Mammary epithelial cell (primary cell): ENCODE measurements at places on chromosomes 11 and 22. TPM values are rescaled to one million over a fixed set of nuclear protein-coding genes. Genes with fewer than 3 reads are reported as not detected.

The ATG13 gene
- 39.0 TPM for polyA plus RNA-seq

The SLC5A4 gene
- not detected for polyA plus RNA-seq

The OR2D2 gene
- not detected for polyA plus RNA-seq

DNA sequence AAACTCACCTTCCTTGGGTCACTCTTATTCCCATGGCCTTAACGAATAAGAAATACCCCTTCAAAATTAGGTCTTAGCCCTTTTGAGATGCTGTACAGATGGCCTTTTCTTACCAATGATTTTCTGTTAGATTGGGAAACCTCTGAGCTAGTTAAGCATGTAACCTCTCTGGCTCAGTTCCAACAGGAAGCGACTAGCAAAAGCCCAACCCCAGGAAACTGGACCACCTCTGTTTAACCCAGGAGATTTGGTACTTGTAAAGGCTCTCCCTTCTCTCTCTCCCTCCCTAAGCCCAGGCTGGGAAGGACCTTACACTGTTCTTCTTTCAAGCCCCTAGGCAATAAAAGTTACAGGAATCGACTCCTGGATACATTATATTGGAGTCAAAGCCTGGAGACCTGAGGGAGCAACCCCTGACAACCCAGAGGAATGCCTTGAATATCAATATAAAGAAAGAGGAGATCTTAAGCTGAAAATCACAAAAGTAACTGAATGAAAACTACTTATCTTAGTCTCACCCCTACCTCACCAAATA, 11.7 kb downstream of the APIP start:
- no peak for DNase-seq

DNA sequence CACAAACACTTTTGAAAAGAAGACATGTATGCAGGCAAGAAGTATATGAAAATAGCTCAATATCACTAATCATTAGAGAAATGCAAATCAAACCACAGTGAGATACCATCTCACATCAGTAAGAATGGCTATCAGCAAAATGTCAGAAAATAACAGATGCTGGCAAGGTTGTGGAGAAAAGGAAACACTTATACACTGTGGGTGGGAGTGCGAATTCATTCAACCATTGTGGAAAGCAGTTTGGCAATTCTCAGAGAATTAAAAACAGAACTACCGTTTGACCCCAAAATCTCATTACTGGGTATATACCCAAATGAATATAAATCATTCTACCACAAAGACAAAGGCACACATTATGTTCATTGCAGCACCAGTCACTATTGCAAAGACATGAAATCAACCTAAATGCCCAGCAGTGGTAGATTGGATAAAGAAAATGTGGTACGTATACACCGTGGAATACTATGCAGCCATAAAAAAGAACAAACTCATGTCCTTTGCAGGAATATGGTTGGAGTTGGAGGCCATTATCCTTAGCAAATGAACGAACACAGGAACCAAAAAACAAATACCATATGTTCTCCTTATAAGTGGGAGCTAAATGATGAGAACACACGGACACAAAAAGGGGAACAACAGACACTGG, 18.5 kb downstream of the MMP13 start:
- DNase-seq = no peak

DNA sequence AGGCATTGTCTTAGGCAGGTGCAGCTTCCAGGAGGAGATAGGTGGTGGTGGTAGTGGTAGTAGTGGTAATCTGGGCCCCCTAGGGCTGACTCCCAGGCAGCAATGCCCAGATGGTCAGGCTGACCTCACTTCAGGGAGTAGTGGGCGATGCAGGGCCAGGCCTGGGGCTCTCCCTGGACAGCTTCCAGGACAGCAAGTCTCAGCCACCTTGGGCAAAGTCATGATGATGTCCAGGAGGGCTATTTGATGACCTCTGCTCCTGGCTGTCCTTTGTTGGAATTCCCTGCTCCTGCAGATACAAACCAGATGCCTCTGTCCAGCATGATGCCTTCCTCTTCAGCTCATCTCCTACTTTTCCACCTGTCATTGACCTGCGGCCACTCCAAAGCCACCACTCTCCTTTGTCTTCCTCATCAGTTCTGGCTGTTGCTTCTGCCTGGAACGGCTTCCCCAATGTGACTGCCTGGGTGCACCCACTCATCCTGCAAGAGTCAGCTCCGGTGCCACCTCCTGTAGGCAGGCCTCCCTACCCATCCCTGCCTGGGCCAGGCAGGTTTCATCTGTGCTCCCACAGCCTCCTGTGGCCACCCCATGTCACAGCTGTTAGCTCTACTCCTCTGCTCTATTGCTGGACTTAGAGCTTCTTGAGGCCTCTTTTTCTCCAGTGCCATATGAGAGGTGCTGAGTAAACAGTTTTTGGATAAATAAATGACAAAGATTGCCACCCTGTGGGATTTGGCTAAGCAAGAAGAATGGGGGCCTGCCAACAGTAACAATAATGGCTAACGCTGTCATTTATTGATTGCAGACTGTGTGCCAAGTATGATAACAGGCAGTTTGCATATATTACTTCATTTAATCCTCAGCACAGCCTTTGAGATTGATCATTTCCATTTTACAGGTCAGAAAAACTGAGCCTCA, 172.9 kb upstream of the NECTIN1 start:
- DNase-seq = no peak

DNA sequence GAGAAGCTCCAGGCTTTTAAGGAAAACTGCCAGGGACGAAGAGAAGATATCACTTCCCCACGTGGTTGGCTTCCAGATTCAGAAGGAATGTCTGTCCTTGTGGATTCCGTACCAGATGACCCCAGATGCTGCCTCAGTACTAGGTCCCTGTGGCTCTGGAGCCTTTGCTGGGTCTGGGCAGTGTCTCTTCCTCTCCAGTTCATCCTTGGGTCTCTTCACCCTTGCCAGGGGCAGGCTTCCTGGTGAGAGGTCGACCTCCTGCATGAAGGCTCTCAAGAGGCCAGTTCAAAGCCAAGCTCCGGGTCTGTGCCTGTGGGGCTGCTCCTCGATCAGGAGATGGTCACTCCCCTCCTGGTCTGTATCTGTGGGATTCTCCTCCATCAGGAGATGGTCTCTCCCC, 74.7 kb upstream of the B3GAT1 start:
- DNase-seq = no peak

GRCh38 chr22:36247955-36248354, 5.0 kb upstream of the APOL1 start:
- no peak for DNase-seq

DNA sequence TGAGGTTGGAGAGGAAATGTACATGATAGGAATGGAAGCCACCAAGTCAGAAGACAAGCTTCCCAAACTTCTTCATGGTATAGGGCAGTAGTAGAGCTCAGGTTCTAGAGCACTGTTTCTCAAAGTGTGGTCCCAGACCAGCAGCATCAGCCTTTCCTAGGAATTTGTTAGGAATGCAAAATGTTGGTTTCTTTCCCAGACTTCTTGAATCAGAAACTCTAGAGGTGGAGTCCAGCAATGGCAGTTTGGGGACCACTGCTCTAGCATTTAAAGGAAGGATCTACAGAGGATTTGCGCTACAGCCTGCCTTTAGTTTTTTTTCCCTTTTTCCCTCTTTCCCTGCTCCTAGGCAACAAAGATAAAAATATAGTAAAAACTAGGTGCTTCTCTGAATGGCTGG, 17.0 kb upstream of the MMP12 start:
- DNase-seq = no peak

- DNase-seq = peak; percentile 97
Measured at GRCh38 chr11:86174101-86175046, 70.2 kb upstream of the EED start.

- DNase-seq = peak; percentile 45
Measured at GRCh38 chr11:61334434-61335354, 1.7 kb downstream of the TKFC start.

DNA sequence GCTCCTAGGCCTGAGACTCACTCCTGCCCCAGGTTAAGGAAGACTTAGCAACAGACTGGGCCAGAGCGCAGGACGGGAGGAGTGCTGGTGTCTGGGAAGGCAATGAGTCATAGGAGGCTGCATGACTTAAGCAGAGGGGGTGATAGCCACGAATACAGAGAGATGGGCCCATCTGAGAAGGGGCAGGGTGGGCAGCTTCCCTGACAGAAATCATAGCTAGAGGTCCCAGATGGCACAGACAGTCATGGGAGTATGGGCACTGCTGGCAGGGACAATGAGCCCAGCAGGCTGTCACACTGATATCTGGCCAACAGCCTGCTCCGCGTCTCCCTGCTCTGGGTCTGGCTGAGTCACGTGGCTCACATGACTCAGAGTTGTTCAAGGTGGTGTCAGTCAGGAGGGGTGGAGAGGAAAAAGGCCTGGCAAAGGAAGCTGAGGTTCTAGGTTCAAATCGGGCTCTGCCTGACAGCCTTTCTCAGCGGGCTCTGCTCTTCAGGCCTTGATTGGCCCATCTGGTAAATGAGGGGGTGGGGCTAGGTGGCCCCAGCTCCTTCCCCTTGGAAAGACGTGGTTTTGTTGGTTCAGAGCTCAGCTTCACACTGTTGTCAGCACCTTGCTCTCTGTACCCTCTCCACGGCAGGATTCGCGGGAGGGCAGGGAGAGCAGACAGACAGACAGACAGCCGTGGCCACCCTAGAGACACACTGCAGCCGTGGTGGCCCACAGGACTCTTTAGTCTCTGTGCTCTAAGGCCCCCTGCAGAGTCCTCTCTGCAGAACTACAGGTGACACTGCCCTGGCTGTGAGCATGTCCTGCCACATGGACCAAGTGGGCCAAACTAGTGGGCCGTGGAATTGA, 47.8 kb downstream of the DBX1 start:
- DNase-seq = peak; percentile 95

DNA sequence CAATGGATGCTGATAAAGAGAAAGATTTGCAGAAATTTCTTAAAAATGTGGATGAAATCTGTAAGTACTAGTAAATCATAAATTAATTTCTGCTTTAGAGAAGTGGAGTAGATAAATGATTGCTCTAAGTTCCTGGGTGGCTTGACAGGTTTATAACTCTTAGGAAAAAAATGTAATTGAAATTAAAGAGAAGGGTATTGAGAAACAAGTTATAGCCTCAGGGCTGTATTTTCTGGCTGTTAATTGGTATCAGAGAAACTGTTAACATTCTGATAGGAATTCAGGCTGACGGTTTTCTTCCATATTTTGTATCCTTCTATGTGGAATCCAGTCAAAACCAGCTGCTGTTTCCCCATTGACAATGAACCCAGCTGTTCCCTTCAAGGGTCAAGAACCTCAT, 1.9 kb downstream of the TTC12 start:
- peak; percentile 49 for DNase-seq

DNA sequence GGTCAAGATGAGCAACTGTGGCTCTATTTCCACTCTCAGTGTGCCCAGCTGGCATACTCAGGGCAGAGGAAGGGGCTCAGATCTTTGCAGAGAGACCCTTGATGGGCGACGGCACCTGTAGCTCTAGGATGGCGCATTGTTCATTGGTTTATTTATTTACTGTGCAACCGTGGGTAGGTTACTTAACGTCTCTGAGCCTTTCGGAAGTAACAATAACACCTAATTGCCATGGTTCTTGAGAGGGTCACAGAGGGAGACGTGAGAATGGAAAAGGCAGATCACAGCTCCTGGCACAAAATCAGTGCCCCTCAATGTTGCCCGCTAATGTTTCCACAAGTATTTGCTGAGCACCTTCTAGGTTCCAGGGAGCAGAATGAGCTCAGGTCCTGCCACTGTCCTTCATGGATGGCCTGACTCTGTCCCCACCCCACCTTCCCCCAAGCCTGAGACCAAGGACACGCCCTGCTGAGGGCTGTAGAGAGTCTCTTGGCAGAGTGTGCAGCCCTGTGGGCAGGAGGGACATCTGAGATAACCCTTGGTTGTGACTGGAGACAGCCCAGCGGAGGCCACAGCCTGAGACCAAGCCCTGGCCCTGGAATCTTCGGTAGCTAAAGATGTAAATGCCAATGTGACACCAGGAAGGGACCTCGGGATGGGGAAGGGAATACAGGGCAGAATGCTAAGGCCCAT, 780 bp upstream of the ALDH3B2 start:
- DNase-seq = no peak
